ENCODE measurements at places on chromosomes 5 and 9.

DNA sequence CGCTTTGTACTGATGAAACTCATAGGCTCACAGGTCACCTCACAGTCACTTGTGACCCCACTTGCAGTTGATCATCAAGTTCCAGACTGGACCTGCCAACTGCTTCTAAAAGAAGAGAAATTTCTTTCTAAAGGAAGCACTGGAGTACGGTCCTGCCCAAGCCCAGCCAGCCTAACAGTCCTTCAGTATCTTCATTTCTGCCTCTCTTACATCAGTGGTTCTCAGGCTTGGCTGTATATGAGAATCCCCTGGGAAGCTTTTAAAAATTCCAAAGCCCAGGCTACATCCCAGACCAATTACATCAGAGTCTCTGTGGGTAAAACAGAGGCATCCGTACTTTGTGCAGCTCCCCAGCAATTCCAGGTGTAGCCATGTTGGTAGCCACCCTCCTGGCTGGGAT lies 282.1 kb downstream of the NFIB start:
- DNase-seq: no peak

- no peak for DNase-seq
Measured at GRCh38 chr9:71863631-71864030, 47.4 kb downstream of the ABHD17B start.

DNA sequence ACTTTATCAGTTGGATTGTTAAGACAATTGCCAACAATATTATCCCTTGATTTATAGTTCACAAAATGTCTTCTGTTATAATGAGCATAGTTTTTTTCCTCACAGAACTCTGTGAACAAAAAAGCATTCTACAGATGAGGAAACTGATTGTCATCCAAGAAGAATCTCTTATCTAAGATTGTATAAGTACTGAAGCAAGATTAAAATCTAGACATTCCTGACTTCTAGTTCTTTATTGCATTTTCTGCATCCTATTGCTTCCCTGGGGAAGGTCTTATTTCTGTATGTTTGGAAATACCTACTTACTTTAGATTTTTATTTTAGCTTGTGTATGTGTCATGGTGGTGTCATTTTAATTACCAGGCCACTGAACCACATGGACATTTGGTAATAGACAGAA lies 884.9 kb upstream of the WWC1 start:
- DNase-seq: no peak

- DNase-seq: no peak
Measured at GRCh38 chr9:130884542-130885483, 11.8 kb downstream of the QRFP start.

DNA sequence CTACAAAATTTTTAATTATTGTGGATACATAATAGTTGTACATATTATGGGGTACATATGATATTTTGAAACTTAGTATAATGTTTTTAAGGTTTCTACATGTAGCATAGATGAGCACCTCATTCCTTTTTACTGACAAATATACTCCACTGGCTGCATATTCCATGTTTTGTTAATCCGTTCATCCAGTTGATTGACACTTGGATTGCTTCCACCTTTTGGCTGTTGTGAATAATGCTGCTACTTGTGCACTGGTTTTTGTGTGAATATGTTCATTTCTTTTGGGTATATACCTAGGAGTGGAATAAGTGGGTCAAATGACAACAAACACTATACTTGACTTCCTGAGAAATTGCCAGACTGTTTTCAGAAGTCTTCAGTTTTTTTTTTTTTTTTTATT lies 2.8 kb upstream of the ENTREP1 start:
- DNase-seq: no peak

DNA sequence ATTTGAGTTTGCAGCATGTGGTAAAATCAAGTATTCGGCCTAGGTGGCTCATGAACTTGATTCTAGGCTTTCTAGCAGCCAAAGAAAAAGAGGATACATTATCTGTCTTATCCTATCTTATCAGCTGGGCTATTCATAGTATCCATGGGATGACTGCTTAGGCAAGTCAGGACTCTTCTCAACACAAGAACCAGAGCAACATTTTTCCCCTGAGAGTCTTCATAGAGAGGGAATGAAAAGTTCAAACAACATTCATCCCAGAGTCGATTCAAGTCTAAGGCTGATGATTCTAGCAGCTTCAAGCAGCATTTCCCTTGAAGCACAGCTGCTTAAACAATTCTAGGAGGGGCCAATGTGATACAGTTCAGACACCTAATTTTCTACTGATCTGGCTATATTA lies 3.0 kb downstream of the S100Z start:
- DNase-seq: no peak

Measured in stimulated activated CD4-positive, alpha-beta T cell treated with anti-CD3 and anti-CD28 coated beads, Interleukin-1b, Interleukin-23, amount 100 ng/mL, for 1 hour (primary cell).